ENCODE measurements at places on chromosomes 12 and 14. TPM values are rescaled to one million over a fixed set of nuclear protein-coding genes. Genes with fewer than 3 reads are reported as not detected.

The MMP19 gene
- 1.8 TPM for total RNA-seq

The MYH6 gene
- 0.05 TPM for total RNA-seq

The PCNX1 gene
- 20.0 TPM for total RNA-seq

The CYP46A1 gene
- total RNA-seq: 2.1 TPM

The GZMB gene
- not detected for total RNA-seq
